NCI-H748 treated with DMSO at 0.1 percent for 48 hours (cell line): ENCODE measurements at places on chromosomes 3 and 15.

DNA sequence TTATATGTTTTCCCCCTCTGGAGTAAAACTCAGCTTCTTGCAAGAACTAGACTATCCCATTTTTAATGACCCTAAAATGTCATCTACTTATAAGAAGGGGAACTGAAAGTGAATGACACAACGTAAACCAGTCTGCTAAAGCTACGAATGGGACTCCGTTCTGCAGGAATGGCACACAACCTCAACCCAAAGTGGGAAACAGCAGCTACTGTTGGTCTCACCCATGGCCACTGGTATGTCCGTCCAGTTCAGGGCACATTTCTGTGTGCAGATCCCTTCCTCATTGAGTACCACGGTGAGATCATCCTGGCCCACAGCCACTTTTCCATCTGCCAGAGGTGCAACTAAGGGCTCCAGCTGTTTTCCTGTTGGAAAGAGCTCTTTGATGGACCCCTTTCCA is 23.8 kb downstream of the VPS39 start:
- no peak for DNase-seq

- DNase-seq, result no peak
Observed at GRCh38 chr3:129503471-129504291, 24.8 kb upstream of the RHO start.

DNA sequence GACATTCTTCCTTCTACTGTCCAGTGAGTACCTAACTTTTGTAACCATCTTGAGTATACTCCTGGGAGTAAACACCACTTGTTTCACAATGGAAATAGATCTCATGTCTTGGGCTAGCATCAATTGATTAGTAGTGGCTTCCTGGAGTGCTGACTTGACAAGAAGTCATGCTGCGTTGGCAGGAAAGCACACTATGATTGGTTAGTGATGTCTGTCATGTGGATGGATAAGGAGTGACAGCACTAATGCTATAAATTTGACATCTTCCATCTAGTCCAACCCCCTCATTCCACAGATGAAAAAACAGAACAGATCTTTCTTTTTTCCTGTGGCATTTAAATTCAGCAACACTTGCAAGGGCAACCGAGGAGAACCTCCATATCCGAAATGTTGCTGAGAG is 47.6 kb upstream of the PRICKLE2 start:
- DNase-seq, result no peak

- no peak for DNase-seq
Observed at GRCh38 chr3:36761779-36762178, 2.6 kb downstream of the DCLK3 start.

DNA sequence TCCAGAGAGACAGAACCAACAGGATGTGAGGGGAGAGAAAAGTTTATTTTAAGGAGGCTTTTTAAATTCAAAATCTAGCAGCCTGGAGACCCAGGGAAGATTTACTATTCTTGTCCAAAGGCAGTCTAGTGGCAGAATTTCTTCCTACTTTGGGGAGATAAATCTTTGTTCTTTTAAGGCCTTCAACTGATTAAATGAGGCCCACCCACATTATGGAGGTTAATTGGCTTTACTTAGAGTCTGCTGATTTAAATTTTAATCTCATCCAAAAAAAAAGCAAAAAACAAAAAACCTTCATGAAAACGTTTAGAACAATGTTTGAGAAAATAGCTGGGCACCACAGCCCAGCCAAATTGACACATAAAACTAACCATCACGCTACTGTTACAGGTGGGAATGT is 41.3 kb downstream of the TMOD3 start:
- no peak for DNase-seq

DNA sequence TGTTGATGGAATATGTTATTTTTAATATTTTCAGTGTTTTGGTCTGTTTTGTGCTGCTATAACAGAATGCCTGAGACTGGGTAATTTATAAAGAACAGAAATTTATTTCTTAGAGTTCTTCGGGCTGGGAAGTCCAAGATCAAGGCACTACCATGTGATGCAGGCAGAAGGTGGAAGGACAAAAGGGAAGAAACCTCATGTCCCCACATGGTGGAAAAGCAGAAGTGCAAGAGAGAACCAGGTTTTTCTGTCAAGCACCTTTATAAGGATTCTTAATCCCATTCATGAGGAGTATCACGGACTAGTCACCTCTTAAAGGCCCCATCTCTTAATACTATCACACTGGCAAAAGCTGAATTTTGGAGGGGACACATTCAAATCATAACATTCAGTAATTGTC is 57.9 kb upstream of the EPHB3 start:
- no peak for DNase-seq

DNA sequence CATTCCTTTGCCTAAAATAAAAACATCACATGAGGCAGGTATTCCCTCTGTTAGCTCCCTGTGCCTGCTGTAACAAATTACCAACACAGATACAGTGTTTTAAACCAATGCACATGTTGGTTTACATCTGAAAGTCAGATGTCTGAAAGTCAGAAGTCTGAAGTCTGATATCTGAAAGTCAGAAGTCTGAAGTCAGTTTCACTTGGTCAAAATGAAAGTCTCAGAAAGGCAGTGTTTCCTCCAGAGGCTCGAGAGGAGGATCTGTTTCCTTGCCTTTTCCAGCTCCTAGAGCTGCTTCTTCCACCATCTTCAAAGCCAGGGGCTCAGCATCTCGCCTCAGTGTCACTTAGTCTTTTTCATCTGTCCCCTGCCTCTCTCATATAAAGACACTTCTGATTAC is 22.0 kb downstream of the SST start:
- DNase-seq, result no peak

DNA sequence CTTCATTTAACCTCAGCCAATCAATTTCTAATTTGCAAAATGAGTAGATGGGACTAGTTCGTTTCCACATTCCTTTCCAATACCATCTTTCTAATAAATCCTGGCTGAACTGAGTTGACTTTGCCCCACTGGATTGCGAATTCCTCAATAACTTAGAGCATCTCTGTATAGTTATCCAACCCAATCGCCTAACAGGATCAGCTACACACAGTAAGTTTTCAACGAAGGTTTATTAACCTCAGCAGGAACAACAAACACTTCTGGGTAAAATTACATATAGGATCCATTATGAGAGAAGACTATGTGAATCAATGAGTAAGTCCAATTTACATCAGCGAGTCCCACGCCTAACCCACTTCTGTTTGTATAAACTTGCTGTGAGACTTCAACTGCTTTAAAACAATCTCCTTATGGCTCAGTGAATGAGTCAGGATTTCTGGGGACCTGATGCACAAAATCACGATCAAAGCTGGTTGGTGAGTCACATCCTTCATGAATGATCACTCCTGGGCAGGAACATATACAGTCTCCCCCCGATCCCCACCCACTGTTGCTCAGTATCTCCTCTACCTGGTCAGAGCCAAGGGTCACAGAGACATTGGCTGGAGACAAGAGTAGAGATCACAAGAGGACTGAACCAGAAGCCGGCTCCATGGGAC is 142.8 kb downstream of the EDEM1 start:
- no peak for DNase-seq

- no peak for DNase-seq
Observed at GRCh38 chr3:43268636-43269035, 17.7 kb upstream of the SNRK start.

DNA sequence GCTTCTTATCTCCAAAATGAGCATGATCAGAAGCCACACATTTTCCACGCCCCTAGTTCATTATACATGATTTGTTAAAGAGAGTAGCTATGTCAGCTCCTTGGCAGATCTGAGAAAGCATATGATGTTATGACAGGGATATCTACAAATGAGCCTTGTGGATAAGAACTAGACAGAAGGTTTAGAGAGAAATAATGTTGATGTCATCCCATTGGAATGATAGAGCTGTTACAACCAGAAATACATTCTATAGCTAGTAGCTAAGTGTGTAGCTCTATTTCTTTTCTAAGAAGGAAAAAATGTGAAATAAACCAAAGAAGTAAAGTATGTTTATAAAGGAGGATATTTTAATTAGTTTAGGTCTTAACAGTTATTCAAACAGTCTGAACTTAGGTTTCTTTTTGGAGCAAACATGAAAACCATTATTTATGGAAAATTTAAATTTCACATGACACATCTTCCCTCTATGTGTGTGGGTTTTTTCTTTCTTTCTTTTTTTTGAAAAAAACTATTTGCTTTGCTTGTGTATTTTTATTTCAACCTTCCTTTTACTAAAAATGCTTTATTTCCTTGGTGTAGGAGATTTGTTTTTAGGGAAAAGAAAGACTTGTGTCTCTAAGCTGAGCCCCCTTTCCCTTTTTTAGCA is 167.7 kb downstream of the GHSR start:
- no peak for DNase-seq

DNA sequence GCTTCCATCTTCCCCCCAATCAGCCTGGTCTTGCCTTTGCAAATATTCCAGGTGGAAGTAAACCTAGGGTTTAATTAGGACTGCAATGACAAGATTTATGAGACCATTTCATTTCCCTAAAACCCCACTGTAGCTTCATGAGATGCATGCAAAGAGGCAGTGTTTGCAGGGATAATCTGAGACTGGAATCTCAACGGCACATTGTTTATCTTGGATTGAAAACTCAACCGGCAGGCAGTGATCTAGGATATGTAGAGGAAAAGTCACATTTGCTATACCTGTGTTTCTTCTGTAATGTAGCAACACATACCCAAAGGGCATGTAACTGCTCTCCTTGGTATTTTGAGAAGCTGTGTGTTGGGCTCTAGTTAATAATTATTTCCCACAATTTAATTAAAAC is 18.7 kb upstream of the CLSTN2 start:
- DNase-seq, result no peak

DNA sequence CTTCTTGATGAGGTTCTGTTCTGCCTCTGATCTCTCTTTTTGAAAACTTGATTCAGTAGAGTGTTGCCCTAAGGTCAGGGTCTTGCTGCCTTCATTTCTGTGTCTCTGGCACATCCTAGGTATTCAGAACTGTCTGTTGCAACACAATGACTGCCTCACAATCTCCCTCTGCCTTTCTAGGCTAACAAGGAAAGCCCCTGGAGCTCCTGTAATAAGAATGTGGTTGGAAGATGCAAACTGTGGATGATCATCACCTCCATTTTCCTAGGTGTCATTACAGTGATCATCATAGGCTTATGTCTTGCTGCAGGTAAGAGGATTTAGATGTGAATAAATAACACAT is 7.0 kb downstream of the C3orf52 start:
- DNase-seq, result no peak

GRCh38 chr15:77904901-77905300 is 172.6 kb downstream of the TBC1D2B start:
- DNase-seq, result no peak

DNA sequence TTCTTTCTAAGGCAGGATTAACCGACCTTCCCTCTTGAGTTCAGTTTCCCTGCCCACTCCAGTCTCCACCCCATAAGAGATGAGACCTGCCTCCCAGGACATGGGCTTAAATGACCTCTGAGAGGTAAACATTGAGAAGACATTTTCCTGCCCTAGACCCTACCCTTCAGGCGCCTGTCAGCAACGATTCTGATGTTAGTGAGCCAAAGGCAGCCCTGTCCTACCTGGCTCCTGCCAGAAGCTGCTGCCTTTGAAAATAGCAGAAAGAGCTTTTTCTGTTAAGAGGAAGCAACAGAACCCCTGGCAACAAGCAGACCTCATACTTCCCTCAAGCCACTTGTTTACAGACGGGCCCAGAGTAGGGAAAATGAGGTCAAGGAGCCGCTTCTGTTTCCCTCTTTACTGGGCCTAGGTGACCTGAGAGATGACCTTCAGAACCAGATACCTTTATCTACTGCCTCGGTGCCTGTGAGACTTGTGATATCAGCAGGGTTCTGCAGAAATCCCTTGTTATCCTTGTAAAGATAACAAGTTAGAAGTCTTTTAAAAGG is 52.0 kb downstream of the CD200R1L start:
- DNase-seq, result no peak

DNA sequence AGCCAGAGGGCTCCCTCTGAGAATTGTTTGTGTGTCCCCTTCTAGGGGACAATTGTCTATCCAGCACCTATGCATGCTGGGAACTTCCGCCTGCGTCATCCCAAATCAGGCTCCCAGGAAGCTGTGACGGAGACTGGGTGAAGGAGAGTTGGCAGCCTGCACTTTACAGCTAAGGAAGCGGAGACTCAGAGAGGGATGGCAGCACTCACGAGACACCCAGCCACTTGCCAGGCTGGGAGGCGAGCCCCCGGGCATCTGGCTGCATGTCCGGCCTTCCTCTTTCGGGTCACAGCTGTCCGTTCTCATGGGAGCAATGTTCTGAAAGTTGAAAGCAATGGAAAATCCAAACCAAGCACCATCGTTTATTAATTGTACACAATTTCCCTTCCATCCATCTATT is 45.5 kb upstream of the SLC6A11 start:
- DNase-seq, result no peak

GRCh38 chr3:110381992-110382391 is 689.6 kb upstream of the NECTIN3 start:
- peak; percentile 51 for DNase-seq

DNA sequence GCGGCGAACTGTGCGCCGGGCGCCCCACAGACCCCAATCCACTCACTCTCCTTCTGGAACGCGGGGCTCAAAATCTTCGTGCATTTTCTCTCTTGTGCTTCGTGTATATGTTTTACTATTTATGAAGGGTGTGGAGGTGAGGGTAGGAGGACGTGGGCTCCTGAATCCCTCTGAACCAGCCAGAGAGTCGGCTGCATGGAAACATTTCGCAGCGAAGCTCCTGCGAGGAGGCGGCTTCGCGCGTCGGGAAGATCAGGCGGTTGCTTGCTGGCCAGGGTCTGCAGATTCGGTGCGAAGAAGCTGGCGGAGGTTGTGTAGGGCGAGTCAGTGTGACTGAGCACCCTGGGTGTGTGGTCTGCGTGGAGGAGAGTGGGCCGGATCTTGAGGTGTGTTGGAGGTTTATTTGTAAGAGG is 1.1 kb downstream of the CNTN4 start:
- no peak for DNase-seq

DNA sequence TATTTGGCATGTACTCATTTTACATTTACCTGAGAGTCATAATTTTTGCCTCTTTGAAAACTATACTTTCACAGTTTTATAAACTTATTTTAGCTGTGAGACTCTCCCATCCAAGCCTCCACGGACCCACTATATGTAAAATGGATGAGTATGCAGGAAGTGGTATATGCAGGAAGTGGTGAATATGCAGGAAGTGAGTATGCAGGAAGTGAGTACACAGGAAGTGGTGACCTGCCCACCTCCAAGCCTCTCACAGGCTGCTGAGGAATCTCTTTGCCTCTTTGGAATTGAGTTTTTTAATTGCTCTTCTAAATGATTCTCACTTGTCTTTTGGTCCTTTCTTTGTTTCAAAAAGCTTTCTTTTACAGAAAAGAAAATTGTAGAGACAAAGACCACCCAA is 85.2 kb downstream of the KBTBD8 start:
- no peak for DNase-seq

- no peak for DNase-seq
Observed at GRCh38 chr3:106120356-106120755, 251.5 kb upstream of the CBLB start.

- DNase-seq, result no peak
Observed at GRCh38 chr15:93029836-93030429, 59.1 kb downstream of the RGMA start.

DNA sequence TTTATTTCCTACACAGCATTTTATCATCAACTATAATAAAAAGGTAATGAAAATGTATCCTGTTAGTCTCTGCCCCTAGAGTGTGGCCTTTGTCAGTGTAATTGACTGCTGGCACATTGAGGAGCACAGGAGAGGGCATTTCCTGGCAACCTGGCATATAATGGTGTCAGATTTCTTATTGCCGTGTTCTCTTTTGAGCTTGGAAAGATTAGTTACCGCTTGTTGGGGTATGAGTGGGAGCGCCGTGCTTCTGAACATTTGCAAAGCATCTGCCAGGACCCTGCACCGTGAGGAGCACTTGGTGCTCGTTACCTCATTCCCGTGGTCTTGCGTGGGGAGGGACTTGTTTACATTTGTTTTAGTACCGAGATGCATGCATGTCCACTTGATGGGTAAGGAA is 124.4 kb downstream of the PTPRG start:
- peak; percentile 83 for DNase-seq
